Small intestine (tissue), 16 donors: ENCODE measurements at places on chromosomes 5 and 9.

DNA sequence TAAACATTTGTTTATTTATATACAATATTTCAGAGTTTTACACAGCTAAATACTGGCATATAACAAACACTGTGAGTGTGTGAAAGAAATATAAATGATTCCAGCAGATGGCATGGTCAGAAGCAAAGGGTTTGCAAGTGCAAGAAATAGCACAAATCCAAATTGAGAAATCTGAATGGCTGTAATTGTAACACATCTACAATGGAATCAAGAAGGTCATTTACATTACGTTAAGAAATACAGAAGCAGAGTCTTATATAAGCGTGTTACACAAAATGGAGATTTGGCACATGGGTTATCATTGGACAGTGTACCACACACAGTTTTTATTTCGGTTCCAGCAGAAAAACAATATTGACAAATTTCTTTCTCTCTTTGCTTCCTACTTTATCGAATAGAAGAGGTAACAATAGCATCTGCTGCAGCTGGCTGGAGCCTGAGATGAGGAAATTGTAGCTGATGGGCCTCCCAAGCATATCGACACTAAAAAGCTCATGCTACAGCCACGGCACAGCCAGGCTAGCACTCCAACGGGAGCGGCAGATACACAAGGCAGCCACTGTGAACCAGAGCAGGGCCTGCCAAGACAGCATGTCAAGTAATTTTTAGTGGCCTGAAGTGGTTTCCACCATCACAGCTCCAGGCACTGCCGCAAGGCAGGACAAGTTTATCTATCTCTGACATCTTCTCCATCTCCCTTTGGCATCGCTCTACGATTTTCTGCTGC is 564.6 kb upstream of the DMAC1 start:
- no peak for DNase-seq

GRCh38 chr5:133602835-133603380 is 9.4 kb downstream of the FSTL4 start:
- no peak for DNase-seq

GRCh38 chr9:134131471-134132207 is 4.2 kb upstream of the WDR5 start:
- DNase-seq = no peak

DNA sequence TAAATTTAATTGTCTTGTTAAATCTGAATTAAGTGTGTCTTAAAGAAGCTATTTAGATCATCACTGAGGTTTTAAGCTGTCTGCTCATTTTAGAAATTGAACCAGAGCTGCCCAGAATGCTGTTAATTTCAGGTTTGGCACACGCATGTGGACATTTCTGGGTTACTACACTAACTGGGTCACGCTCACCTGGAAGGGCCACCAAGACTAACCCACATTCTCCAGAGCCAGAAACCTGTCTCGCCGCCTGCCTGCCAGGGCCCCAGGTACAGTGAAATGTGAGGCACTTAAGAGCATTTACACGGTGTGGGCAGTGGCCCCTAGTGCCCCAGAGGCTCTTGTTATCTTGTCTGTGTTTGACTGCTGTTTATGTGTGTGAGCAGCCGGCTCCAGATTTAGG is 46.6 kb downstream of the ATP10B start:
- DNase-seq = no peak
